H9 (cell line): ENCODE measurements at places on chromosomes 11 and 22.
A peak's percentile ranks its signal among the peaks of the same experiment; 100 is the strongest.

DNA sequence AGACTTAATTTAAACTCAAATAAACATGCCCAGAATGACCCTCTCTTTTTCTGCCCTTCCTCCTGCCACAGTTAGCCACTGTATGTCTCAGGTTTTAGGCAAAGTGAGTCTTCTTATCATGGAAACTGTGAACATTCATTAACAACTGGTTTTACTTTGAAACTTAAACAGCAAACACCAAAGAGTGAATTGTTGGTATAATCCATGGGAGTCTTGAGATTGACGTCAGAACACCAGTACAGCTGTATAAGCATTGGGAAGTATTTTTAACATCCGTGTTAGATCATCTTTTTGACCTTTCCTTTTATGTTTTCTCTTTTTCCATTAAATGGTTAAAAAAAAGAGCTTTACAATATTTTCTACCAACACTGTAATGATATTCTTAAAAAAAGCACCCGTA lies 38.9 kb downstream of the ARHGEF12 start:
- DNase-seq = no peak

DNA sequence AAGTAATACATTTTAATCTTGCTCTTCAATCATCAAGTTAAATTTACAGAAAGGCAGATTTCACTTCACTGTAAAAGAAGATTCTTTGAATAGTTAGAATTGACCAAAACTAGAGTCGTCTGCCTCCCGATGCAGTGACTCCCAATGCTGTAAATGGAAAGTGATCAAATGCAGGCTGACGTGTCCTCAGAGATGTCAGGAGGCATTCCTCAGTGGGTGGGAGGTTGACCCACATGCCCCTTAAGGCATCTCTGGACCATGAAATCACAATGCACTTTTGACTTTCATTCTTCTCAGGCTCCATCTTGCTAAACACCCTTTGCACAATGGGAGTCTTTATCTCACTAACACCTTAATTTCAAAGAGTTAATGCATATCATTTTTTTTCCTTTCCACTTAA lies 19.0 kb upstream of the CECR2 start:
- DNase-seq = no peak

DNA sequence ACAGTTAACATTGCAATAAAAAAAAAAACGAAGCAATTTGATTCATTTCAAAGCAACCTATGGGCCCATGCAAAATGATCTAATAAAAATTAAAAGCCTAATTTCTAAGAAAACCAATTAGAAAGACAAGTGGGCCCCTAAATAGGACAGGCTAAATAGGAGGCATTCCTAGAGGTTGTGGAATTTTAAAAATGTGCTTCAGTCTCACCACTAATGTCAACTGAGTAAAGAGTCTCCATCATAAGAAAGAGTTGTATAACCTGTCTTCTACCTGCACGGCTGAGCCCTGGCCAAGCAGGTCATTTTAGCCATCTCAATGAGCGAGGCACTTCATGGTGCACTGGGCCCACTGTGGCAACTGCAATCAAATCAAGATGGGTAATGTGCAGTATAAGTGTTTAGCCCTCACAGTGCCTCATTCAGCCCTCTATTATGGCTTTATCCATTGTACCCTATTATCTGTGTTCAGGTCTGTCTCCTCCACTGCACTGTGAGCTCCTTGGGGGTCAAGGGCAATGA lies 76.4 kb downstream of the PRSS23 start:
- no peak for DNase-seq

DNA sequence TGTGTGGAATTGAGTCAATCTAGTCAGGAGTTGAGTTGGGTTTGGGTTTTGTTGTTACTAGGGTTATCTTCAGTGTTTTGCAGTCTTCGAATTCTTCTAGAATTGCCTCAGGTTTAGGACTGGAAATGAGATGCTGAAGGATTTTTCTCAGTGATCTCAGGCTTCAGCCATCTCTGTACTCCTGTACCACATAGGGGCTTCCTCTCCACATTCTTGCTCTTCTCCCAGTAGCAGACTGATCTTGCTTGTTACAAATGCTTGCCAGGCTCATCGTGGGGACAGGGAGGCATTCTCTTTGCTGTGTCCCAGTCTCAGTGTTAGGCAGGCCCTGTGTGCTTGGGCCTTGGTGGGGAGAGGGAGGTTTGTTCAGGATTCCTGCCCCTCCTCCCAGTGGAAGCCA lies 96.1 kb downstream of the LRRC32 start:
- DNase-seq = no peak

DNA sequence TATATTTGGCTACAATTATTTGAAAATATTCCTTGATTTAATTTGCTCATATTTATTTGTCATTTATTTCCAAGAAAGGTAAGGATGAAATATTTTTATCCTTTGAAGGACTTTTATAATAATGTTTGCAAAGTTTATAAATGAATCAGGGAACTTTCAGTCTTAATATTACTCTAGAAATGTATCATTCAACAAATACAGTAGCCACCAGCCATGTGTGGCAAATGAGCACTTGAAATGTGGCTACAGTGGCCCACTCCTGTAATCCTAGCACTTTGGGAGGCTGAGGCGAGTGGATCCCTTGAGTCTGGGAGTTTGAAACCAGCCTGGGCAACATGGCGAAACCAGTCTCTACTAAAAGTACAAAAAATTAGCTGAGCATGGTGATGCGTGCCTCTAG lies 20.3 kb upstream of the PHF21A start:
- no peak for DNase-seq

DNA sequence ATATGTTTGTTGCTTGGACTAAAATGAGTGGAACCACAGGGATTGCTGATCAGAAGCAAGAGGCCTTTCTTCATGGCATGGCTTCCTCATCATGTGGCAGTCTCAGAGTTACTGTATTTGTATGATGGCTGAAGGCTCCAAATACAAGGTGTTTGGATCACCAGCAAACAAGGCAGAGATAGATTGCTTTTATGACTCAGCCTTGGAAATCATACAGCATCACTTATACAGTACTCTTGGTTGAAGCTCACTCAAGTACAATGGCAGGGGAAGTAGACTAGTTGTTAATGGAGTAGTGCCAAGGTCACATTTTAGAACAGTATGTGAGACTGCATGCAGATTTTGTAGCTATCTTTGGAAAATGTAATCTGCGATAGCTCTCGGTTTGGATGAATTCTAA lies 16.6 kb downstream of the CAPRIN1 start:
- DNase-seq = no peak

- DNase-seq = no peak
Measured at GRCh38 chr11:76705826-76706225, 35.3 kb upstream of the LRRC32 start.

DNA sequence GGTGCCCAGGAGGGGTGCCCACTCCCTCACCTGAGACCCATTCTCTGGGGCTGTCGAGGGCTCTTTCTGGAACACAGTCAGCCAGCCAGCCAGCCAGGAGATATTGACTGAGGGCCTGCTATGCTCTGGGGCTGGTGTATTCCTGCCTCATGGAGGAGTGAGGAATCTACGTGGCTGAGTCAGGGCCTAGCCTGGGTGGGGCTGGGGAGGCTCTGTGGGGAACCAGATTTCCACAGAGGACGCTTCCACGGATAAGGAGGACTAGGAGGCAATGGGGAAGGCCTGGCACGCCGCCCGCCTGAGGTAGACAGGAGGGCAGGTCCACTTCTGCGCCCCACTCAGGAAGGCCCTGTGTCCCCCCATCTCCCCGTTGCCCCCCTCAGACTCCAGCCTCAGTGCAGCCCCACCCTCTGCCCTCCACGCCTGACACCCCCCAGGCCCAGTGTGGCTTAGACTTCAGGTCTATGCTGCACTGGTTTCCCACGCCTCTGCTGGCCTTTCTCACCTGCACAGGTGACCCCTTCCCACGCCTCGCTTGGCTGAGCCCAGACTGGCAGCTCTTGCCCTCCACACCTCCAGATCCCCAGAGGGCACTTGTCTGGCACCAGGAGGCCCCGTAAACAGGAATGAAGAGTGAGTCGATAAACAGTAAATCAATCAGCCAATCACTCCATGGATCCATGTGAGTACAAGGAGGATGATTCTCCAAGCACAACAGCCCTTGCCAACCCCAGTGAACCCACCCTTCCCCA lies 37.5 kb downstream of the MACROD1 start:
- no peak for DNase-seq

- no peak for DNase-seq
Measured at GRCh38 chr11:15519124-15519791, 404.5 kb downstream of the INSC start.

GRCh38 chr11:96506953-96507354 lies 117.1 kb downstream of the JRKL start:
- DNase-seq = no peak

DNA sequence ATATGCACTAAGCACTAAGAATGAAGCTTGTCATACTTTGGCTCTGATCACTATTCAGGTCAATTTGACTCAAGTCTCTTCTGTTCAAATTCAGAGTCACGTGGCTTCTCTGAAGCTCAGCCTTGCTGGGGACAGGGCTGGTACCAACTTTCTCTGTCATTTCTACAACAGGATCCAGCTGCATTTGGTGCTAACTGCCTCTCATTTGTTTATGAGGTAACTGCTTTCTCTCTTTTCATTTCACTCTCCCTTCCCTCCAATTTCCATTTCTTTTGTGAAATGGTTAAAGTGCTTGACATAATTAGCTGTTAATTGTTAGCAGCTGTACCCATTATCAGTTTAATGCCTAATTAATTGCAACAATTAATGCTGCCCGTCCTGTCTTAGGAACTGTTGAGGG lies 259.7 kb upstream of the PLET1 start:
- DNase-seq = no peak

DNA sequence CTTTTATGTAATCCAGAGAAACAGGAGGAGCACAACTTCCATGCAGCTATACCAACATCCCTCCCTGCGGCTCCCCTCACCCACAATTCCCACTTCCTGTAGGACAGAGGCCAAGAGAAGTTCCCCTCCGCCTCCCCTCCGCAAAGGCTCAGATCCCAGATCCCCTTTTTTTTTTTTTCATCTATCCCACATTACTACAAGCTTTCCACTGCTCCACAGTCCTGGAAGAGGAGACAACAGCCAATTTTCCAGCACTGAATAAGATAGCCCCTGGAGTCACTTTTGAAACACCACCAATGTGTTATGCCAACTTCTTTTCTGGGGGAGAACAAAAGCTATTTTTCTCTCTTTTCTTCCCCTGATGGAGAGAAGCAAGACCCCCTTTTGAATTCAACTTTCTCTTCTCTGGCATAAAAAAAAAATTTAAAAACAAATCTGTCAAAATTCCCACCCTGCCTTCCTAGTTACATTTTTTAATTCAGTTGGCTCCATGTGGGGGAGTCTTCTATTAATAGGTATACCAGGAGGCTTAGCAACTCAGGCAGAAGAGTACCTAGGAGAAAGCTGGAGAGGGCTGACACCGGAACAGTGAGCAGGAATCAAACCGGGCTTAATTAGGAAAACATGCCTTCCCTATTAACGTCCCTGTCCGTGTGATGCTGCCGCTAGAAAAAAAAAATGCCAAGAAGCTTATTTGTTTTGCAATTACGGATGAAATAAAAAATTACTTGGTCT lies 543.4 kb downstream of the BUD13 start:
- no peak for DNase-seq

DNA sequence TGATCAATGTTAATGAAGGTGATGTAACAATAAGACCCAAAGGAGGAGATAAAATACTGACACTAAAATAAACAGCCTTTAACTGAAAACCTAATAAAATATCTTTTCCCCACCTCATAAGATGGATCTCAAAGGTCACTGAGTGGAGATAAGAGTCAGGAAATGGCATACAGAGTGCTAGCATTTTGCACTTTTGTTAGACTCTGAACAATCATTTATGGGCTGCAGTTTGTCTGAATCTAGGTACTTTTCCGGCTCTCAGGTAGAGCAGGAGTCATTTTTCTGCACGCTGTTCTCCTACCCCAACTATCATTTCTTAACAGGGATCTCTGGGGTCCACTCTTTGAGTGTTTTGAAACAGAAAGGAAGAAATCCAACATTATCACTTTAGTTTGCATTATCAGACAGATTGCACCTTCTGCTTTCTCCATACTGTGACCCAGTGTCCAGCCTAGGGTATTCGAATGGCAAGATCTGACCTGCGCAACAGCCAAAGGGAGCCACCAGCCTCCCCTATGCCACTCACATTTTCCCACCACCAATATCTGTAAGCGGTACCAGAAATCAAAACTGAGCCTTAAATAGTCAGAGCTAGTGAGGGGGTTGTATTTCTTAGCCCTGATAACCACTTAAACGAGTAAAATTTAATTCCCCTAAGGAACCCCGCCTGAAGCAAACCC lies 863 bp downstream of the SIAE start:
- DNase-seq = no peak

- no peak for DNase-seq
Measured at GRCh38 chr11:20126724-20127123, 33.6 kb downstream of the DBX1 start.

DNA sequence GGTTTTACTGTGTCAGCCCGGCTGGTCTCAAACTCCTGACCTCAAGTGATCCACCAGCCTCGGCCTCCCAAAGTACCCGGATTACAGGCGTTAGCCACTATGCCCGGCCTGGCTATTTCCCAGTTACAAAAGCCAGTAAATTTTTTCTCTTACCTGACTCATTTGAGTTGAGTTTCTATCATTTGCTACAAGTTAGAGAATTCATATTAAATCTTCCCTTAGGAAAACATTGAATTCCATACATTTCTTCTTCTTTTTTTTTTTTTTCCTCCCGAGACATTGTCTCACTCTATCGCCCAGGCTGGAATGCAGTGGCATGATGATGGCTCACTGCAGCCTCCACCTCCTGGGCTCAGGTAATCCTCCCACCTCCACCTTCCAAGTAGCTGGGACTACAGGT lies 26.0 kb downstream of the CHEK2 start:
- DNase-seq = no peak

DNA sequence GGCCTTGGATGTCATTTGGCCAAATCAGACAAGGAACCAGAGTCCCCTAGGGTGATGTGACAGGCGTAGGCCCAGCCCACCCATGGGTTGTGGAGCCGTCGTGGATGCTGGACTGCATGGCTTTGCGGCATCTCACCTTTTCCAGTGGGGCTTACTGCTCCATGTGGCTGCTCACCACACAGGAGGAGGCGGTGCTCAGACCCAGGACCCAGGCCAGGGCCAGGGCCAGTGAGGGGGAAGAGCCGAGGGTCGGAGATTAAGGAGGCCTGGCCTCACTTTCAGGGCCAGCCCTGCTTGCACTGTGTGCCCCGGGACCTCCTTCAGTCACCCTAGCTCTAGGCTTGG lies 105.6 kb downstream of the ST3GAL4 start:
- no peak for DNase-seq

DNA sequence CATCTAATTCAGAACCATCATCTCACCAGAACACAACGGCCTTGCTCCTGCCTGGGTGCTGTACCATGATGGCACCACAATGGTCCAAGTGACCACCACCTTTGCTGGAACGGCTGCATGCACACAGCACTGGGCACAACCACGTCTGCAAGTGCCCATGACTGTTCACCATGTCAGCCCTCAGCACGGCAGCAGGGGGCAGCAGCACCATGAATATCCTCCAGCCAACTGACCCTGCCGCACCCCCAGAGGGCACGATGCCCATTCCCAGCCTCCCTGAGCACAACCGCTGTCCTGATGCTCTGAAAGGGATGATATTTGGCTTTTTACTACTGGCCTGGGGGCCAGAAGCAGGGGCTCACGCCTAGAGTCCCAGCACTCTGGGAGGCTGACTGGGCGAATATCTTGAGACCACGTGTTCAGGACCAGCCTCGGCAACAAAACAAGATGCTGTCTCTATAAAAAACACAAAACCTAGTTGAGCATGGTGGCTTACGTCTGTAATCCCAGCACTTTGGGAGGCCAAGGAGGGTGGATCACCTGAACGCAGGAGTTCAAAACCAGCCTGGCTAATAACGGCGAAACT lies 25.7 kb downstream of the DRD4 start:
- peak; percentile 76 for DNase-seq

GRCh38 chr22:42800451-42801251 lies 56.4 kb downstream of the ARFGAP3 start:
- no peak for DNase-seq
